Foreskin keratinocyte (primary cell): ENCODE measurements at places on chromosomes 4 and X. TPM values are rescaled to one million over a fixed set of nuclear protein-coding genes. Genes with fewer than 3 reads are reported as not detected.
A peak's percentile ranks its signal among the peaks of the same experiment; 100 is the strongest.

DNA sequence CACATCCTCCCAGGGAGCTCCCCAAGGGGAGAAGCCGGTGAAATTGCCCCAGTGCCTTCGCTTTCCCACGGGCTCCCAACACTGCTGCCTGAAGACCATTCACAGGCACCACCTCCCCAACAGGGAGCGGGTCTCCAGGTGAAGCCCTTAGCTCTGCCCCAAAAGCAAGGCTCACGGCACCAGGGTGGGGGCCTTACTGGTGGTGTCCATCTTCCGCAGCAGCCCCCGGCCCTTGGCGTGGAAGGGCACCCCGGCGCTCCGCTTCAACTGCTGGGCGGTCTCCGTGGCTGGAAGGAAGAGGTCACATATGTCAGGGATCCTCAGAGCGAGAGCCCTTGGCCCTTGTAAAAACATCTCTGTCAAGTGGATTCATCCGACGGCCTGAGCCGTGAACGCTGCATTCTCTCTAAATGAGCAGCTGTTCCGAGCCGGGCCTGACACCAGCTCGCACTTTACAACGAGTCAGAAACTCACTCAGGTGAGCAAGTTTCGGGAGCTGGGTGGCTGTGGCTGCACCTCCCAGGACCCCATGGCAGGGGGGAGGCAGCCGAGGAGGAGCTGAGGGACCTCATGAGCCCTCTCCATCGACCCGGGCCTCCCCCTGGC lies 20.9 kb downstream of the NELFA start:
- no peak for DNase-seq

DNA sequence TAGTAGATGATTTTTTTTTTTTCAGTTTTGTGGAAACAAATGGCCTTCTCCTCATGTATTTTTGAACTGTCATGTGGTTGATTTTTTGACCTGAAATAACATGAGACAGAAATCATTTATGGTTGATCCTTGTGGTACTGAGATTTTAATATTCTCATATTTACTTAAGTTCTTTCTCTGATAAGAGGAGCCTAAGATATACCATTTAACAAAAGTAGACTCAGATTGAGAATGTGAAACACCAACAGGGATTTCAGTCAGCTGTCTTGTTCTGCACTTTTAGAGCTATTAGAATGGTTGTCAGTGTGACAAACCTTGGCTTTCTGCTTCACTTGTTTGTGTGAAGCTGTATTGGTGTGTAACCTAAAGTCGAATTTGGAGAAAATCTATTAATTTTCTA lies 575.7 kb downstream of the SPOCK3 start:
- no peak for DNase-seq

GRCh38 chrX:120137439-120137838 lies 21.0 kb upstream of the RHOXF2 start:
- no peak for DNase-seq

- no peak for DNase-seq
These were observed 81.1 kb downstream of the ENPP6 start for GRCh38 chr4:184136525-184136924.

DNA sequence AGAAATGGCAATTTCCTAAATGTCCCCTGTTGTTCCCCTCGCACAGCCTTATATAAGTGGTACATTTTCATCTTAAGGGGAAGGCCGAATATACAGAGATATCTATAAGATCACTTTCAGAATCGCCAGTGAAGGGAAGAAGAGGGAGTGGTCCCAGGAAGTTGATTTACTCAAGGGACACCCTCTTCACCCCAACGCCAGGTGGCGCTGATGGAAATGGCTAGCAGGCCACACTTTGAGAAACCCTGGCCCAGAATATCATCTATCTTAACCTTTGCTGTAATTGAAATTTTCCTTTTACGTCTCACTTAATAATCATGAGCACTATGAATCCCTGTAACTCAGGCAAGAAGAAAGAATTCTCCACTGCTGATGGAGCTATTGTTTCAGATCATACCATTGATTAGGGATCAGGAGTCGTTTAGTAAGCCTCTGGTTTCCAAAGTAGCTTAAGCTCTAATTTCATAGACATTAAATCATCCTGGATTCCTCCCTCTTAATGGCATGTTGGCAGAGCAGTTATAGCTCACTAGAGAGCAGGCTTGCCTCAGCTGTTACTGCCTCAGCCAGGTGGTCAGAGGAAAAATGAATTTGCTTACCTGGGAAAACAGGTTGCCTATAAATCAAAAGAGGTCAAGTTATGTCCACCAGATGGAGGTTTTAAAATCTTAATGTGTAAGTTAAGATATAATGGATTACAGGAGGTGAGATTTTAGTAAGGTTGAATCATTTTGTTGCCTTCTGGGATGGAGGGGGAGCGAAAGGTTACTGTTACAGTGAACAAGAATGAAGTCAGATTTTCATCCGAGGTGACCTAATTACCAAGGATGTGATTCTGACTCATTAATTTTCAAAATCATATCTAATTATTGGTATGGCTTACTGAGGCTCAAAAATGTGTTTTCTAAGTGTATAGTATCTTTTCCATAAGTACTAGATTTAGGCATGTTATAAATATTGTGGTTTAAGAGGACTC lies 941.2 kb upstream of the TENM3 start:
- DNase-seq: peak; percentile 11

DNA sequence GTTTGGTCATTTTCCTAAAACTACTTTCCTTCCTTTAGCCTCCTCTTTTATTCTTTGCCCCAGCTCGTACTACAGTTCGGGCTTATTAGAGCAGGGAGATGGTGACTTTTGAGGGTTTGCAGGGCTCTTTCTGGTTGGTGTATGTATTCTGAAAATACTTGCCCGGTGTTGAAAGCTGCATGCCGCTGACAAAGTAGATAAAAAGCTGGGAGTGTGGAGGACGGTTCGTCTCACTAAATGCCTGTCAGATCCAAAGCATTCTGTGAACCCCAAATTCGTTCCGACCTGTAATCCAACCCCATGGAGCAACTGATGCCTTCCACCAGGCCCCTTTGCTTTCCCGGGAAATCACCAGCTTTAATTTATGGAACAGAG lies 19.2 kb downstream of the TRIM2 start:
- DNase-seq: no peak

IL9R gene
- 0.07 TPM in 1 of 2 replicates, not detected in the other for total RNA-seq

USP46 gene
- total RNA-seq: 14.7 and 14.9 TPM in 2 replicates

TAB3 gene
- 19.2 and 21.3 TPM in 2 replicates for total RNA-seq

TSC22D3 gene
- 27.0 and 40.8 TPM in 2 replicates for total RNA-seq
